ENCODE measurements at places on chromosomes 16 and 17.
A peak's percentile ranks its signal among the peaks of the same experiment; 100 is the strongest.

DNA sequence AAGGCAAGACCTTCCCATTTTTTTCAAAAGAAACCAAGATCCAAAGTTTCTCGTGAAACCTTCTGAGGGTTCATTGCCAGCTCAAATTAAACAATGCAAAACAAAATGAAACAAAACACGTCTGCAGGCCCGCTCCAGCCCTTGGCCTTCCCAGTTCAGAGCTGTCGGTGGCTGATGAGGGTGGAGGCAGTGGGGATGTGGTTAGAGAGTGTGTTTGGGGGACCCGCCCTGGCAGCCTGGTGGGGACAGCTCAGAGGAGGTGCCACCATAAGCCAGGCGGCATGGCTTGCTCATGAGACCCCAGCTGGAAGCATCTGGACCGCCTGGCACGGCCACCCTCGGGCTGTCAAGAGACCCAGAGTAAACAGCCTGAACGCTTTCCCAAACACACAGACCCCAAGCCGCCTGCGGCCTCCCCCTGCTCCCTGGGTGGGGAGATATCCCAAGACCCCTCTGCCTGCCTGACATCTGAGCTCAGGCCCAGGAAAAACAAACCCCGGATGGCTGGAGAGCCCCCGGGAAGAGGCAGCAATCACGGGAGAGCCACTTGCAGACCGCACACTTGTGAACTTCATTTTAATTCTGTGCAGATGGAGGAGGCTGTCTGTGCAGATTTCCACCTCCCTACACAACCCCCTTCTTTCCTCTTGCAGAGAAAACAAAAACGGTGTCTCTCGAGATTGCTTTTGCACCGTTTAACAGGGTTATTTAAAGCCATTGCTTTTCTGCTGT, 35.4 kb upstream of the LITAF start:
- DNase-seq, result peak; percentile 72

GRCh38 chr17:70520447-70520846, 351.1 kb downstream of the KCNJ2 start:
- no peak for DNase-seq

GRCh38 chr17:59815965-59816364, 76.8 kb downstream of the TUBD1 start:
- no peak for DNase-seq

- no peak for DNase-seq
Measured at GRCh38 chr17:82060001-82060380, 5.6 kb downstream of the DUS1L start.

- DNase-seq, result no peak
Measured at GRCh38 chr16:87126403-87127025, 190.7 kb downstream of the C16orf95 start.

DNA sequence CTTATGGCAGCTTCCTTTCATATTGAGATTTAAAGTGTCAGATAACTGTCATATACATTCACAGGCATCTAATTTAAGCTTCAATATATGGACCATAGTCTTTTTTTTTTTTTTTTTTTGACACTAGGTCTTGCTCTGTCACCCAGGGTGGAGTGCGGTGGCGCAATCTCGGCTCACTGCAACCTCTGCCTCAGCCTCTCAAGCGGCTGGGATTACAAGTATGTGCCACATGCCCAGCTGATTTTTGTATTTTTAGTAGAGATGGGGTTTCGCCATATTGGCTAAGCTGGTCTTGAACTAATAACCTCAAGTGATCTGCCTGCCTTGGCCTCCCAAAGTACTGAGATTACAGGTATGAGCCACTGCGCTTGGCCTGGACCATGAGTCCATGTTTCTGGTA, 13.6 kb downstream of the CEP95 start:
- DNase-seq, result no peak

DNA sequence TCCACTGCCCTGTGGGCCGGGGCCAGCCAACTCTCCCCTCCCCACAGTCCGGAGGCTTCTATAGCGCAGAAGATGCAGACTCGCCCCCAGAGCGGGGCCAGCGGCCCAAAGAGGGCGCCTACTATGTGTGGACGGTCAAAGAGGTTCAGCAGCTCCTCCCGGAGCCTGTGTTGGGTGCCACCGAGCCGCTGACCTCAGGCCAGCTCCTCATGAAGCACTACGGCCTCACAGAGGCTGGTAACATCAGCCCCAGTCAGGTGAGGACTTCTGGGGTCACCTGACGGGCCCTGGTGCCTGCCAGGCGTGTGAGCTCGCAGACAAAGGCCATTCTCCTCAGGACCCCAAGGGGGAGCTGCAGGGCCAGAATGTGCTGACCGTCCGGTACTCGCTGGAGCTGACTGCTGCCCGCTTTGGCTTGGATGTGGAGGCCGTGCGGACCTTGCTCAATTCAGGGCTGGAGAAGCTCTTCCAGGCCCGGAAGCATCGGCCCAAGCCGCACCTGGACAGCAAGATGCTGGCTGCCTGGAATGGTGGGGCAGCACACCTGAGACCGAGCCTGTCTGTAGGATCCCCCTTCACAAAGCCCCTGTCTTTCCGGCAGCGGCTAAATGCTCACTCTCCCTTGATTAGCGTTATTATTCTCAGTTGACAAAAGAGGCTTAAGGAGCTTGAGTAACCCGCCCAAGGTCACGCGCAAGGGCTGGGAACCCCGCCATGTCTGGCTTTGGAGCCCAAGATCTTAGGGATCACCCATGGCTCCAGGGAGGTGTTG, 3.9 kb downstream of the SPATA20 start:
- DNase-seq, result no peak

GRCh38 chr17:20121359-20122253, 112.4 kb downstream of the SPECC1 start:
- DNase-seq, result peak; percentile 80

Data from stimulated activated effector memory CD8-positive, alpha-beta T cell treated with anti-CD3 and anti-CD28 coated beads, Interleukin-12 subunit alpha, Interleukin-12 subunit beta, amount 100 ng/mL, for 72 hours (primary cell).